ENCODE measurements at places on chromosomes 4 and X.

DNA sequence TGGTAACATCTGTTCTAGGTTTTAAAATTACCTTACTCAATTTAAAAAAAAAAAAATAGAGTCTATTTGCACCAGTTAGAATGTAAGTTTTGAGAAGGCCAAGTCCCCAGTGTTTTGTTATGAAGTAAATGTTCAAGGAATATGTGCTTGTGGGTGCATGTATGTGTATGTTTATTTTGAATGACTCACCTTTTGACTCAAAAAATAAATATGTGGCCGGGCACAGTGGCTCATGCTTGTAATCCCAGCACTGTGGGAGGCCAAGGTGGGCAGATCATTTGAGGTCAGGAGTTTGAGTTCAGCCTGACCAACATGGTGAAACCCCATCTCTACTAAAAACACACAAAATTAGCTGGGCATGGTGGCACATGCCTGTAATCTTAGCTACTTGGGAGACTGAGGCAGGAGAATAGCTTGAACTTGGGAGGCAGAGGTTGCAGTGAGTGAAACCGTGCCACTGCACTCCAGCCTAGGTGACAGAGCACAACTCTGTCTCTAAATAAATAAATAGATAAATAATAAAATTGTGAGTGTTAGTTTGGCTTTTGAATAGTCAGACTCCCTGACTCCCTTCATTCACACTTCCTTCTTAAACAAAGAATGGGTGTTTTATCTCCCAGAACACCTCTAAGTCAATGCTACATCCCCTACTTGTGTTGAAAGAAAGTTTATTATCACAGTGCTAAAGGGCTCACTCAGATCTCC is 511.3 kb upstream of the PCDH7 start:
- no peak for DNase-seq

- DNase-seq = no peak
Measured at GRCh38 chr4:72489267-72489666, 79.8 kb downstream of the ADAMTS3 start.

DNA sequence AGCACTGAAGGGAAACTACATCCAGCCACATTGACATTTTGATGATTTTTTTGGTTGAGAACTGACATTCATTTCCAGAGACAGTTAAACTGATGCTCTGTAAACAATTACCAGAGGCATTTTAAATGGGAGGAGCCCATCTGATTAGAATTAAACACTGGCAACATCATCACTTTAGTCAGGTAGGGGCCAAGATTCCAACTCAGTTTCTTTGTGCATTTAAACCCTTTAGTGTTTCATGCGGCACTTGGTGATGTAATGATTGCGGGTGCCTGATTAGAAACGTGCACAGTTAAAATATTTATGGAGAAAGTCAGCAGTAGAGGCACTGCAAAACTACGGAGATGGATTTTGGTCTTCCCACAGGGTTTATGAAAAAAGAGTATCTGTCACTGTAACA is 16.1 kb downstream of the TNIP3 start:
- DNase-seq = no peak

DNA sequence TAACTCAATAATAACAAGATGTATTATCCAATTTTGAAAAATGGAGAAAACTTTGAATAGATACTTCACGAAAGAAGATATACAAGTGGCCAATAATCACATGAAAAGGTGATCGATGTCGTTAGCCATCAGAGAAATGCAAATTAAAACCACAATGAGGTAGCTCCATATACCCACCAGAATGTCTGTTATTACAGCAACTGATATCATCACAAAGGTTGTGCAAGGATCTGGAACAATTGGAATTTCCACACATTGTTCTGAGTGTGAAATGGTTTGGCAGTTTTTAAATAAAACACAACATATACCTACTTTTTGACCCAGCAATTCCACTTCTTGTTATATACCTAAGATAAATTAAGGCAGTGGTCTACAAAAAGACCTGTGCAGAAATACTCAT is 71.7 kb downstream of the IRS4 start:
- no peak for DNase-seq

GRCh38 chrX:13059637-13060499 is 15.4 kb upstream of the FAM9C start:
- DNase-seq = no peak

DNA sequence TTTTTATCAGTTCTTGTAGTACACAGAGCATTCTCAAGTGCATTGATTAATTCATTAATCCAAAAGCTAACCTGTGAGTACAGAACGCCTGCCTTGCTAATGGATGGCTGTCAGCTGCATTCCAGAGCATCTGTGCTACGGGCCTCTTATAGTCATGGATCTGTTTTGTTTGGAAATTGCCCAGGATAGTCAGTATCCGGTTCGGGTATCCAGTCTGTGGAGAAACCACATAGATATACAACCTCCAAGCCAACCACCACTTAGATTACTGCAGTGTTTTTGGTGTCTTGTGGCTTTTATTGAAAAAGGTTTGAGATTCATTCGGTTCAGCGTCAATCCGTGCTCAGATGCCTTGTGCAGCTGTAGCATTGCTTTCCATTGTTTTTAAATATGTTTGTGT is 4.0 kb downstream of the LAP3 start:
- no peak for DNase-seq

GRCh38 chr4:5079581-5079980 is 28.3 kb downstream of the STK32B start:
- DNase-seq = no peak

GRCh38 chr4:121980643-121981042 is 28.8 kb upstream of the TRPC3 start:
- no peak for DNase-seq

DNA sequence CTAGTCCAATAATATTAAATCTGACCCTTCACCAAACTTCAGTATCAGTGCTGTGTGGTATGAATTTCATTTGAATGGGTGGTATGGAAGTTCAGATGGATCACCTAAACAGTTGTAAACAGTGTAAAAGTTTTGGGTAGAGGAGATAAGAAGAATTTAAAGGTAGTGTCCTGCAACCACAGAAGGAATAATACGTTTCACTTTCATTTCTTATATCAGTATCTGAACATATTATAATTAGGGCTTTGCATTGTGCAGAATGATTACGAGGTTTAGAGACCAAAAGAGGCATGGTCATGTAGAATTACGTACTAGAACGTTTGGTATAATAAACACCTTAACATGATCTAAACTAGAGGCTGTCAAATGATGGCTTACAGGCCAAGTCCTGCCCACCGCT is 116.1 kb downstream of the PDLIM5 start:
- DNase-seq = no peak

DNA sequence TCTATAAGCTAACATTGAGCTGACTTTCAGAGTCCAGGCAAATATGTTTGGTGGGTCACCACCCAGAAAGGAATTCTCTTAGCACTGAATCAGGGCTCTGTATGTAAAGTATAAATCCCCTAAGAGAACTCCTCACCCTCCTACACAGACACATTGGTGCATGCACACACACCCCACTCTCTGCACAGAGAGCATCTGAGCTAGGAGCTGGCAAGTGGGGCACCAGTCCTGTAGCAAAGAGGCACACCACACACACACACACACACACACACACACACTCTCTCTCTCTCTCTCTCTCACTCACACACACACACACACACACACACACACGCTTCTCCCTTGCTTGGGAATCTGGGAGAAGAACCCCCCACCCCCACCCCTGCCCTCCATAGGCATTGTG is 3.2 kb downstream of the SLITRK2 start:
- no peak for DNase-seq

All from central memory CD4-positive, alpha-beta T cell (primary cell).